Thoracic aorta endothelial cell (primary cell): ENCODE measurements at places on chromosomes 7 and 10. TPM values are rescaled to one million over a fixed set of nuclear protein-coding genes. Genes with fewer than 3 reads are reported as not detected.

Gene CYP3A4
- total RNA-seq: not detected in 2 replicates

Gene CRYGN
- total RNA-seq: not detected in 2 replicates

Gene OR13A1
- not detected in 2 replicates for total RNA-seq

Gene HECTD2
- 12.0 and 12.9 TPM in 2 replicates for total RNA-seq

Gene RET
- total RNA-seq: 0.07 and 0.27 TPM in 2 replicates

Gene TMEM270
- total RNA-seq: not detected in 2 replicates

Gene ADCY1
- total RNA-seq: 0.40 and 0.43 TPM in 2 replicates

Gene ZNF727
- total RNA-seq: 0.07 TPM in 1 of 2 replicates, not detected in the other

Gene SPDYE2
- not detected in 2 replicates for total RNA-seq

Gene CLEC5A
- total RNA-seq: not detected in 2 replicates

Gene ZNF32
- 10.5 and 15.0 TPM in 2 replicates for total RNA-seq

Gene CALHM1
- not detected in 2 replicates for total RNA-seq

Gene UNCX
- not detected in 2 replicates for total RNA-seq

Gene ZNF503
- total RNA-seq: 2.0 and 2.4 TPM in 2 replicates

Gene ZNF862
- total RNA-seq: 8.5 and 9.0 TPM in 2 replicates

Gene CACNB2
- total RNA-seq: 0.07 TPM in 1 of 2 replicates, not detected in the other

Gene CALML5
- not detected in 2 replicates for total RNA-seq

Gene CXCL12
- total RNA-seq: 0.14 and 1.2 TPM in 2 replicates

Gene PON1
- total RNA-seq: not detected in 2 replicates
